ENCODE measurements at places on chromosomes 5 and 9.

DNA sequence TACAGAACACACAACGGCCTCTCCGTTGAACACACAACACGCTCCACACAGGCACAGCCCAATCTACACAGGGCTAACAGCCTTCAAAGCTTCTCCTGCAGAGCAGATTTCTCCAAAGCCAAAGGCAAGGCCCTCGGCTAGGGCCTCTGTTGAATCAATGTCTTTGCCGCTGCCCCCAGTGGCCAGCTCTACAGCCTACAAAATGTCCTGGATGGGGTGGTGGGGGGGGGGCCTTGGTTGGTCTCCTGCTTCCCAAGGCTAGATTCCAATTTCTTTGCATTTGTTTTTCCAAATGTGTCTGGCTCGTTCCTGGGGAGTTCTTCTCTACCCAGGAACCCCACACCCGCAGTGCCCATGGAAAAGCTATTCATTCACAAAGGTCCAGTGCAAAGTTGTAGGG lies 167.2 kb downstream of the PAX5 start:
- peaks cover 39% of the 10 kb centered on the region for H3K4me1 ChIP-seq
- H3K27ac ChIP-seq: no peak overlapping the region

GRCh38 chr9:1916655-1917054 lies 98.5 kb upstream of the SMARCA2 start:
- H3K27ac ChIP-seq: no peak overlapping the region
- peaks cover 15% of the 10 kb centered on the region for H3K4me1 ChIP-seq
- no peaks in the 10 kb centered on the region for H3K36me3 ChIP-seq

DNA sequence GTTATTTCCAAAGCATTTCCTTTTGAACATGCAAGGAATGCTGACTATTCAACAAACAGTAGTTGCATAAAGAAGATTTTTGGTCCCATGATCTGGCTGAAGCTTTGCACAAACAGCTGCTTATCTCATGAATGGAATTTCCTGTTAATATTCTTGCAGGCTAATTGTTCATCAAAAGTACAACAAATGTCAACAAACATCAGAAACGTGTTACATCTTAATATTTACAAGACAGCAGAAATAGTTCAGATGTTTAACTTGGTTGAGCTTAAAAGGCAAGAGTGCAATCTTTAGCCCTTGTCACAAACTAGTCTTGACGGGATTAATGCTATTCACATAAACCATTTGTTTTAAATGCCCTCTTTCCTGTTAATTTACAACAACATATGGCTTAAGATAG lies 47.9 kb upstream of the BASP1 start:
- no peak overlapping the region for H3K27ac ChIP-seq
- no peak for DNase-seq
- no peaks in the 10 kb centered on the region for H3K4me1 ChIP-seq
- no peaks in the 10 kb centered on the region for H3K27me3 ChIP-seq

DNA sequence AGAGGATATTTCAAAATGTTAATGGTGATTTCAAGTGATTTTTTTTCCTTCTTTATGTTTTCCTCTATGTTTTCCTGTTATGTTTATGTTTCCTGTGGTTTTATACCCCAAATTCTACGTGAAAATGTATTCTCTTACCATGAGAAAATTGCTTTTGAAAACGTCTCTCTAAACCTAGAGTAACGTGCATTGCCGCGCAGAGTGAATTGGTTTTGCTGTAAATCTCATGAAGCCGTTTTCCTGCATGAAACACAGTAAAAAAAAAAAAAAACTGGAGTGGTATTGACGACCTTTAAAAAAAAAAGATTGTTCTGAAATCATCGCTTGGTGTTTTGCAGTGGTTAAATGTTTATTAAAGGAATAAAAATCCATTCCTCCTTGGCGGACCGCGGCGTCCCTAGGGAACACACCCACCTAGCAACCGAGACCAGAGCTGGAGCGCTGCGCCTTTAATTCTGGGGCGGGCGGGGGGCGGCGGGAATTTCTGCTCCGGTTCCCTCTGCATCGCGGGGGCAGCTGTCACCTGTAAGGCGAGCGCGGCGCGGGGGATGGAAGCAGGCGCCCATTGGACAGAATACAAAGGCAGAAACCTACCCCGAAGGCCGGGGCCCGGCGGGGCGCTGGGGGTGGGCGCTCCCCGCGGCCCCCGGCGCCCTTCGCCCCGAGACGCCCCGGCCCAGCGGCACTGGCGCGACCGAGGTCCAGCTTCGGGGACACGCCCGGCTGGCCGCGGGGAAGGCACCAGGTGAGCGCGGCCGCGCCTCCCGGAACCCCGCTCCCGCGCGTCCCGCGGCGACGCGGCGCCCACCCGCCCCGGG lies at the start of gene SOWAHA:
Gene SOWAHA, plus strand, starts transcription at position 522 of the 818 bp plus-strand sequence. CDS start 320 bp downstream, outside the sequence.
- H3K36me3 ChIP-seq: peaks cover 2% of the 10 kb centered on the region
- no peak for DNase-seq
- H3K27ac ChIP-seq: no peak within 1 kb of the TSS
- H3K27me3 ChIP-seq: peaks cover 78% of the 10 kb centered on the region

DNA sequence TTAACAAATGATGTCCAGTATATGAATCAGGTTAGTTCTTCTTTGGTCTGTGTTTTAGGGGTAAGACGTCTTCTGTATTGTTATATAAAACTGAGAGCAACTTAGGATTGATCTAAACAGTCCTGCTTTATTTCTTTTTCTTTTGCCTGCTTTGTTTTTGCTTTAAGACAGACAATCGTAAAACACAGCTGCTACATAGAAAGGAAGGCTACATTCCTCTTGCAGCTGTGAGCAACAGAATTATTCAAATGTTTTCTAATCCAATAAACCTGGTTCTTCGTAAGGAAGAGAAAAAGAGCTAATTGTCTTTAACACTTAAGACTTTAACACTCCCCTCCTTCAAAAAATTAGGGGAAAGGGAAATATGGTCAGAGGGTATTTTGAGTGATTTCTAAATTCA lies 14.6 kb downstream of the FGF1 start:
- no peak overlapping the region for H3K27ac ChIP-seq
- no peak overlapping the region for H3K4me3 ChIP-seq
- no peaks in the 10 kb centered on the region for H3K36me3 ChIP-seq
- no peaks in the 10 kb centered on the region for H3K4me1 ChIP-seq

GRCh38 chr9:33264003-33264472 lies 470 bp downstream of the BAG1 start:
- H3K27ac ChIP-seq: peak overlapping the region; percentile 93
- no peaks in the 10 kb centered on the region for H3K27me3 ChIP-seq
- H3K36me3 ChIP-seq: no peaks in the 10 kb centered on the region
- peak; percentile 28 for DNase-seq
- H3K4me1 ChIP-seq: peaks cover 29% of the 10 kb centered on the region

DNA sequence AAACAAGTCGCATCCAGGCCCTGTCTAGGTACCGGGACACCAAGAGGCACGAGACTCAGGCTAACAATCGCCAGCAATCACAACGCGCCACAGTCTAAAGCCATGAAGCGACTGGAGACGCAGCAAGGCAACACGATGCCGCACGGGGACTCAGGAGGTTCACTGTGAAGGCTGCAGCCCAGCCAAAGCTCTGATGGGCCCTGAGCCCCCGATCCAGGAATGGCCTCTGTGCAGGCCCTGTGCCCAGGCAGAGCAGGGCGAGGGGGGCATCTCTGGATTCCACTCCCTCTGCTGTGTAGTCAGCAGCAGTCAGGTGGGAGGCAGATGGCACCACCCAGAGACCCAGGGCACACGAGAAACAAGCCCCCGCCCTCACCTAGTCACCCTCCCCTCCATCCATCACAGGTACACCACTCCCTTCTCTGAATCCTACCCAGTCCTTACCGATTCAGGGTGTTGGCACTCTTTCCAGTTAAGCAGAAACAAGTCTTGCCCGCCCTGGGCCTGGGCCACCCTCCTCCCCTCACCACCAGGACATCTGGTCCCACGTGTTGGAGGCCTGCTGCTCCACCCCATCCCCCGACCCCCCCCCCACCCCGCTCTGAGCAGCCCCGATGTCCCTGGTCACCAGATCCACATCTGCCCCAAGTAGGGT lies 1.1 kb downstream of the RALGDS start:
- H3K27me3 ChIP-seq: no peaks in the 10 kb centered on the region
- DNase-seq: no peak
- H3K36me3 ChIP-seq: no peaks in the 10 kb centered on the region
- H3K27ac ChIP-seq: peak overlapping the region; percentile 87
- H3K4me3 ChIP-seq: peak overlapping the region; percentile 84
- peaks cover 59% of the 10 kb centered on the region for H3K4me1 ChIP-seq

- no peak overlapping the region for H3K4me3 ChIP-seq
- DNase-seq: no peak
- no peaks in the 10 kb centered on the region for H3K36me3 ChIP-seq
Observed at GRCh38 chr5:75668445-75668844, 48.8 kb downstream of the POC5 start.
